Activated T-helper 1 cell treated with anti-CD3 and anti-CD28 coated beads, Interleukin-12 subunit alpha, Interleukin-12 subunit beta, Interleukin-2, Interleukin-4 antibody, amounts not matched to agents 30 ng/mL and 10 ng/mL and 1 ng/mL, durations not matched to agents 14 hours and 24 hours and 36 hours (primary cell): ENCODE measurements at places on chromosomes 12 and 14. TPM values are rescaled to one million over a fixed set of nuclear protein-coding genes. Genes with fewer than 3 reads are reported as not detected.
A peak's percentile ranks its signal among the peaks of the same experiment; 100 is the strongest.

GCH1 gene
- 61.4 and 62.4 TPM in 2 replicates for total RNA-seq

P2RX2 gene
- total RNA-seq = not detected in 2 replicates

NANOG gene
- not detected in 2 replicates for total RNA-seq

DNA sequence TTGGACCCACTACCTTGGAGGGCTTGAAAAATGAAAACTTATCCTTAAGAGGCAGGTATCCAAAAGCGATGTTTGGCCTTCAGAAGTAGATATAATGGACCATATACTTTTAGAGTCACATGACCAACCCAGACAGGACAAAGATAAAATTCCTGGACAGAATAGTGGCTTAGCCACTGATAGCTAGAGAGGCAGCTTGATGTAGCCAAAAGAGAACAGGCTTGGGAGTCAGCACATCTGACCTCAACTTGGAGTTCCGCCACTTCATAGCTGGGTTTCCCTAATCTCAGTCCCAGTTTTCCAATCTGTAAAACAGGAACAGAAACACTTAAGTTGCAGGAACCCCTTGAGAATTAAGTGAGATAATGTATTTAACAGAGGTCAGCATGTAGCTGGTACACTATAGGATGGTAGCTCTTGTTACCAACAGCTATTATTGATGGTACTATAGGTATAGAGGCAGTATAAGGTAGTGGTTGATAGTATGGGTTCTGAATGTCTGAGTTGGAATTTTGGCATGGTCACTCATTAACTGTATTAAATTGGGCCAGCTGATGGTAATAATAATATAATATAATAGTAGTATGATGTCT, 63.2 kb upstream of the USP44 start:
- no peaks in the 10 kb centered on the region for H3K4me1 ChIP-seq
- no peaks in the 10 kb centered on the region for H3K36me3 ChIP-seq
- no peak overlapping the region for H3K4me3 ChIP-seq
- H3K27me3 ChIP-seq = no peaks in the 10 kb centered on the region
- no peak for DNase-seq

- peaks cover 2% of the 10 kb centered on the region for H3K27me3 ChIP-seq
- H3K4me1 ChIP-seq = no peaks in the 10 kb centered on the region
- no peak overlapping the region for H3K4me3 ChIP-seq
- no peaks in the 10 kb centered on the region for H3K36me3 ChIP-seq
Observed at GRCh38 chr14:58987591-58987990, 200.9 kb upstream of the DAAM1 start.

DNA sequence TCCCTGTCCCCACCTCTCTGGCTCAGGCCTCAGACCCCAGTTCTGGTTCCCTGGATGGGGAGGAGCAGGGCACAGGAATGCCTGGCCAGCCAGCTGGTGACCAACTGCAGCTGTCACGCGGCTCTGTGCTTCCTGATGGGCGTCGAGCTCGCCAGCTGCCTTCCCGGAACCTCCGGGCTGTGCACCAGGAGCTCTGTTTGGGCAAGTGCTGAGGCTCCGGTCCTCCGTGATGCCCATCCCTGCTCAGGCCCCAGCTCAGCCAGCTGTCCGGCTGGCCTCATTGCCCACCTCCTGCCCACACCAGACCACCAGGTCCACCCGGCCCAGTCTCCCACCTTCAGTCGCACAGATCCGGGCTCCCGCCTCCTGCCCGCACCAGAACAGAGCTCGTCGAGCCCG, 4.8 kb downstream of the IFFO1 start:
- no peak overlapping the region for H3K4me3 ChIP-seq
- no peak for DNase-seq
- H3K27me3 ChIP-seq = no peaks in the 10 kb centered on the region
- no peak overlapping the region for H3K27ac ChIP-seq
- H3K4me1 ChIP-seq = peaks cover 31% of the 10 kb centered on the region

GRCh38 chr12:48157018-48157888, at the start of gene ASB8:
TSS of gene ASB8 (minus strand) at chr12:48157515. CDS start at chr12:48153496, 4,019 bp downstream.
- H3K27me3 ChIP-seq = no peaks in the 10 kb centered on the region
- peak; percentile 98 for DNase-seq
- peaks cover 9% of the 10 kb centered on the region for H3K36me3 ChIP-seq
- peaks cover 21% of the 10 kb centered on the region for H3K4me1 ChIP-seq

DNA sequence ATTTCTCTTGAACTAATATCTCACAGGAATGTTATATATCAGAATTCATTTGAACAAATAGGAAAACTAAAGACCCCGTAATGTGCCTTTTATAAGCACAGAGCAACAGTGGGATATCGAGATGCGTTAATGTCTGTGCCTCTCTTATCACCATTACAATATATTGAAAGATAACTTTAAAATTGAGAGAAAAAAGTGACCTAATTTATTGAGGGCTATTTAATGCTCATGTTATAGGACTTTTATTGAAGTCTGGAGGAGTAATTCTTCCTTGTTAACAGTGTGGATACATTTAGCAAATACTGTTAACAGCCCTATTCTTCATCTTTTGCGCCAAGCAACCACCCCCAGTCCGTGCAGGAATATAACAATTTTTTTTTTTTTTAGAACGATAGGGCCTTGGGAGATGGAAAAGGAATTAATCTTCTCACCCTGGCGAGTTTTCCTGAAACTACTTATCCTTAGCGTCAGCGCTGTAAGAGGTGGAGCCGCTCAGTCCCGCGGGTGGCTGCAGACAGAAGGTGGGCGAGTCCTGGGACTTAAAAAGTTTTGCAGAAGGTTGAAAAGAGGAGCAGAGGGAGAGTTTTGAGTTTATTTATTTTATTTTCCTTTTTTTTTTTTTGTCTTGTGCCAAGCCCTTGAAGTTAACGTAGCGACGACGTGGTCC, 11.0 kb downstream of the FOXG1 start:
- H3K27me3 ChIP-seq = peaks cover 20% of the 10 kb centered on the region
- H3K4me3 ChIP-seq = no peak overlapping the region
- no peak overlapping the region for H3K27ac ChIP-seq
- no peaks in the 10 kb centered on the region for H3K4me1 ChIP-seq

GRCh38 chr12:2298556-2299200, 245.9 kb downstream of the CACNA1C start:
- H3K4me1 ChIP-seq = peaks cover 8% of the 10 kb centered on the region
- DNase-seq = no peak
- H3K27me3 ChIP-seq = peaks cover 10% of the 10 kb centered on the region
- no peak overlapping the region for H3K4me3 ChIP-seq

GRCh38 chr14:35366056-35366451, 38.5 kb downstream of the NFKBIA start:
- peaks cover 50% of the 10 kb centered on the region for H3K4me1 ChIP-seq
- H3K4me3 ChIP-seq = no peak overlapping the region
- DNase-seq = no peak
- H3K27me3 ChIP-seq = no peaks in the 10 kb centered on the region

GRCh38 chr12:128267131-128267622, at the start of gene TMEM132C:
TSS of gene TMEM132C (plus strand) at chr12:128267170. CDS start at chr12:128267403, 233 bp downstream.
- DNase-seq = no peak
- no peaks in the 10 kb centered on the region for H3K4me1 ChIP-seq
- H3K27me3 ChIP-seq = peaks cover 31% of the 10 kb centered on the region
- no peak within 1 kb of the TSS for H3K27ac ChIP-seq
- no peak within 1 kb of the TSS for H3K4me3 ChIP-seq
- H3K36me3 ChIP-seq = no peaks in the 10 kb centered on the region

- peaks cover 29% of the 10 kb centered on the region for H3K27me3 ChIP-seq
- no peak for DNase-seq
Observed at GRCh38 chr12:3122841-3123678, 45.9 kb downstream of the TSPAN9 start.

DNA sequence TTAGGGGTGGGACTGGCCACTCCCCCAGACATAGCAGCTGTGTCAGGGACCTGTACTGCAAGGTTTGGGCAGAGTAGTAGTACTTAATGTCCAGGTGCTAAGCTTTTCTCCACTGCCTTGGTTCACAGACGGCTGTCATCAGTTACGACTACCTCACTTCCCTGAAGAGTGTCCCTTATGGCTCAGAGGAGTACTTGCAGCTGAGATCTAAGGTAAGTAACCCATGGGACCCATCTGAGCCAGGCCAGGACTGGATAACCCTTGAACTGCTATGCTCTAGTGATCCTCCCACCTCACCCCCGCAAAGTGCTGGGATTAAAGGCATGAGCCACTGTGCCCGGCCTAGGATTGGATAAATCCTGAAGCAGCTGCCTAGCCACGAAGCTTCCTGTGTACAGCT, 22.4 kb downstream of the ADCK1 start:
- H3K36me3 ChIP-seq = no peaks in the 10 kb centered on the region
- H3K27ac ChIP-seq = no peak overlapping the region
- no peaks in the 10 kb centered on the region for H3K4me1 ChIP-seq
- DNase-seq = no peak
- H3K4me3 ChIP-seq = no peak overlapping the region

GRCh38 chr14:75070383-75070782, 942 bp downstream of the ZC2HC1C start:
- peaks cover 5% of the 10 kb centered on the region for H3K4me1 ChIP-seq
- H3K4me3 ChIP-seq = no peak overlapping the region
- H3K27me3 ChIP-seq = peaks cover 3% of the 10 kb centered on the region
- no peak for DNase-seq
